Ovary (tissue), 10 donors: ENCODE measurements at places on chromosomes 5 and 9.

- no peak for DNase-seq
Observed at GRCh38 chr5:6692906-6693305, 20.3 kb upstream of the TENT4A start.

DNA sequence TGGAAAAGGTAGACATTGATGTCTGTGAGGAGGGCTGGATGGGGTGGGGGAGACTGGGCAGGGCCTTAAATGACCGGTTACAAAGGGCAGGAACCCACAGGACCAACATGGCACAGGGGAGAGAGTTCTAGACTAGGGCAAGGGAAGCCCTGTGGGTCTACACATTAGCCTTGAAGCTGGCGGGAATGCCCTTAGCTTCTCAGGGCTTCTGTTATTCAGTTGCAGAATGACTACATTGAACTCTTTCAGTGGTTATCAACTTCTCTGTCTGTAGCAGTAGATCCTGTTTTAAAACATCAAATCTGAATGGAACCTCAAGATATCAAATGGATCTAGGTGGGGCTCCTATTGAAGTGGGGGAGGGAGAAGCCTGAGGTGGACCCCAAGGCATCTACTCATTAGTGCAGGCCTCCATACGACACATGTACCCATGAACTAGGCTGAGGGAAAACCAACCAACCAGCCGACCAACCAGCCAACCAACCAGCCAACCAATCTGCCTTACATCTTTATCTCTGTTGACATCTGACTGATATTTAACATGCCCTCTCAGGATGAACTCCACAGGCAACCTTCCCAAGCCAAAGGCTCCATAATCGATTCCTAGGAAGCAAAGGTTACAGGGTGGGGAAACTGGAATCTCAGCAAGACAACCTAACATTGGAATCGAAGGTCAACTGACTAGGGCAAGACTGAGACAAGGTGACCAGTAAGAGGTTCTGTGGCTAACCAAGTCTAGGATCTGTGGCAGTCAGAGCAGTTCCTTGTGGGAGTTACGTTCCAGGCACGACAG lies 48.3 kb downstream of the DAP start:
- DNase-seq: no peak

DNA sequence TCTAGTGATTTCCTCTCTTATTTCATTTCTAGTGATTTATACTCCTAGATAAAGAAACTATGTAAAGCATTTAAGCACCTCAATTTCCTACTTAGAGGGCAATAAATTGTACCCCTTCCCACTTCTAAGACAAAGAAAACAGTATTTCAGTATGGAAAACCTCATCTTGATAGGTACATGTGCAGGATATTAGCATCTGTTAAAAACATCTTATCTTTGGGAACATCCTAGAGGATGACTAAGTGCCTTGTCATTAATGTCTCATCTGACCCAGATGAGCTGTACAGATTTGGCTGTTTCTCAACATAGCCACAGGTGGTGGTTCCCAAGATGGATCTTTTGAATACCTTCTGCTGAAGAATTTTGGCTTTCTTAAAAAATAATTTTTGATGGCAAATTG lies 5.7 kb downstream of the MEGF10 start:
- no peak for DNase-seq

DNA sequence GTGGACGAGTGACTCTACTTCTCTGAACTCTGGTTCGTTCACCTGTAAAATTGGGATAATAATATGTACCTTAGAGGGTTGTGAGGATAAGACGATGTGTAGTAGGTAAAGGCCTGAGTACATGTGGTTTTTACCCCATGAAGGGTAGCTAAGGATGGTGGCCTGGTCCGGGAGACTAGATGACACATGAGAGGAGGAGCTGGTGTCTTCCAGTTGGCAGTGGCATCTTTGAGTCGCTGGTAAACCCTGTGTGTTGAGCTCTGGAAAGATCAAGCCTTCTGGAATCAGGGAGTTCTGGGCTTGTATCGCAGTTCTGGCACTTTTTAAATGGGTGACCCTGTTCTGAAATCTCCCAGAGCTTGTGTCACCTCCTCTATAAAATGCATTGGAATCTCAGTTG lies 166.4 kb upstream of the ZNF618 start:
- no peak for DNase-seq
